ENCODE measurements at places on chromosomes 6 and 20. TPM values are rescaled to one million over a fixed set of nuclear protein-coding genes. Genes with fewer than 3 reads are reported as not detected.

The LY6G5C gene
- 3.1 TPM for polyA plus RNA-seq

The DNAH8 gene
- not detected for polyA plus RNA-seq

The SNAP91 gene
- polyA plus RNA-seq = not detected

The RALGAPA2 gene
- polyA plus RNA-seq = 1.4 TPM

The NMBR gene
- 0.07 TPM for polyA plus RNA-seq

The TMEM74B gene
- 0.04 TPM for polyA plus RNA-seq

The ENPP5 gene
- not detected for polyA plus RNA-seq

The DPPA5 gene
- not detected for polyA plus RNA-seq

The PSORS1C1 gene
- polyA plus RNA-seq = 4.9 TPM

The CLPSL2 gene
- polyA plus RNA-seq = not detected

The BLCAP gene
- 98.7 TPM for polyA plus RNA-seq

The CTCFL gene
- polyA plus RNA-seq = not detected

The GRM1 gene
- 0.01 TPM for polyA plus RNA-seq

The DEFB132 gene
- polyA plus RNA-seq = not detected

The FGD2 gene
- not detected for polyA plus RNA-seq

The BFSP1 gene
- 2.3 TPM for polyA plus RNA-seq

The PRKN gene
- polyA plus RNA-seq = 0.42 TPM

The RIMS1 gene
- 0.29 TPM for polyA plus RNA-seq

The WFDC12 gene
- not detected for polyA plus RNA-seq
